Iris pigment epithelial cell (primary cell): ENCODE measurements at places on chromosomes 1 and 21.

DNA sequence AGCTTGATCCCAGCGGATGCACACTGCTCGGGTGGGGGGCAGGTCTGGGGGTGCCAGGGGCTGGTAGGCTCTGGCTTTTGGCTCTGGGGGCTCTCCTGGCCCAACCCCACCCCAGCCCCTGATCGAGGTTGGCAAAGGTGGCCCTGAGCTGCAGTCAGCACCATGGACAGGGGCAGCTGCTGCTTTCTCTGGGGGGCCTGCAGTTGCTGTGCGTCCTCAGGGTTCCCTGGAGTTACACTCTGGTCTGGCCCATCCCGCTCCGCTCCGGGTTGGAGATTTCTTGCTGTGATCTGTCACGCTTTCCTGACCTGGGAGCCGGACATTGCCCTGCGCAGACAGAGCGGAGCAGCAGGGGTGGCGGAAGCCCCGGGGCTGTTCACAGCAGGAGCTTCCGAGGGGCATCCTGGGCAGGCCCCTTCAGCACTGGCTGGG lies 8.0 kb upstream of the PLCH2 start:
- DNase-seq, result no peak

DNA sequence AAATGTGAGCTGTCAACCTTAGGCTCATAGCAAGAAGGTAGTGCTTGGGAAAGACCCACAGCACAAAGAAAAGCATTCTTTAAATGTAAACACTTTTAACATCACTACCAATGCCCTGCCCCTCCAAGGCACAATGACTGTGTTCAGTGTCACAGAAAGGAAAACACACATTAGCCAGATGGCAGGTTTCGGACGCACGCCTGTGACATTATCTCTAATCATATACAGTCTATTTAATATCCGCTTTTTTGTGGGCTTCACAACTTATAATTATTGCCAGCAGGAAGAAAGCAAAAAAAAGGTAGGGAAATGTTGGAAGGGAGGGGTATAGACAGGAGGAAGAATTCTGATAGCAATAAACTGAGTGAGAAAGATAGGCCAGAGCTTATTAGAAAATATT lies 112.4 kb upstream of the BEND5 start:
- no peak for DNase-seq

DNA sequence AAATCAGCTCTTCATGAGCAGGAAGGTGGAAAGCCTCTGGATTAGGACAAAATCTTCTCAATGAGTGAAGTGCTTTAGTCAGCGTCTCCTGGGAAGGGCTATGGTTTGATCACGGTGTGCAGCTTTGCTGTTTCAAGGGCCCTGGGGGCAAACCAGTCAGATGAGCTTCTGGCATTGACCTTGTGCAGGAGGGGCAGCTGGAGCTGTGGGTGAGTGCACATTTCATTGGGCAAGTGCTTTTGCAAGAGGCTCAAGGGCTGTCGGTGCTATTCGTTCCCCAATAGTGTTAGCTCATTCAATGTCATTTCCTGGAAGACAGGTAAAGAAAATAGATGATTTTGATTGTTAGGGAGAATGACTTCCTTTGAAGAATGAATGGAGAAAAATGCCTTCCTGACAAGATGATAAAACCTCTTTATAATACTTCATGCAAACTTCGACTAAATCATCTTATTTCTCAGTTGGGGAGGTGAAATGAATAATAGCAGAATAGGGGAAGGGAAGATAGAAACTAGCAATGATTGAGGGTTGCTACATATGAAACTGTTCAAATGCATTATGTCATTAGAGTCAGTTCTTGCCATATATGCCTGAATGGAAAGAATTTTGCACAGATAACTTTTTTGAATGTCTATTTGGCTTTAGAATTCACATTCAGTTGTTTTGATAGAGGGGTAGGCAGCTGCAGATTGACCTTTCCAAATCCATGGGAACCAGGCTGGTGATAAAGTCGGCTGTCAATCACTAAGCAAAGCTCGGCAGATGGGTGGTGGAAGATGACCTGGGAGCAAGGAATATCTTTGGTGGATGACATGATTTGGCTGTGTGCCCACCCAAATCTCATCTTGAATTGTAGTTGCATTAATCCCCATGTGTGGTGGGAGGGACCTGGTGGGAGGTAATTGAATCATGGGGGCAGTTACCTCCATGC lies 12.9 kb upstream of the DISC1 start:
- DNase-seq, result no peak

DNA sequence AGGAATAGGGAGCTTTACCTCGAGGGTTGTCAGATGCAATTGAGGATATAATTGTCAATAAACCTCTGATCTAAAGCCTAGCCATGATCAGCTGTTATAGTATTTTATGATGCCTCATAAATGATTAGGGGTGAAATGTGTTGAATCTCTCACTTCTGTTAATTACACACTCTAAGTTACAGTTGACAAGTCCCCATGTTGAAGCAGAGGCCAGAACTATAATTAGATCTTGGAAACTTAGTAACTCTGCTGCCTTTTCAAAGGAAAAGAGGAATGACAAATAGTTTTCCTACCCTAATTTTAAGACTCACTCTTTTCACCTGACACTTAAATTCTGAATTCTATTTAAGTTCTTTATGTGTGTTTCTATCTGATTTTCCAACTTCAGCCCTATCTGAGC lies 33.8 kb downstream of the CCSAP start:
- DNase-seq, result no peak

- no peak for DNase-seq
Observed at GRCh38 chr21:39176271-39176709, 7.0 kb downstream of the PSMG1 start.

DNA sequence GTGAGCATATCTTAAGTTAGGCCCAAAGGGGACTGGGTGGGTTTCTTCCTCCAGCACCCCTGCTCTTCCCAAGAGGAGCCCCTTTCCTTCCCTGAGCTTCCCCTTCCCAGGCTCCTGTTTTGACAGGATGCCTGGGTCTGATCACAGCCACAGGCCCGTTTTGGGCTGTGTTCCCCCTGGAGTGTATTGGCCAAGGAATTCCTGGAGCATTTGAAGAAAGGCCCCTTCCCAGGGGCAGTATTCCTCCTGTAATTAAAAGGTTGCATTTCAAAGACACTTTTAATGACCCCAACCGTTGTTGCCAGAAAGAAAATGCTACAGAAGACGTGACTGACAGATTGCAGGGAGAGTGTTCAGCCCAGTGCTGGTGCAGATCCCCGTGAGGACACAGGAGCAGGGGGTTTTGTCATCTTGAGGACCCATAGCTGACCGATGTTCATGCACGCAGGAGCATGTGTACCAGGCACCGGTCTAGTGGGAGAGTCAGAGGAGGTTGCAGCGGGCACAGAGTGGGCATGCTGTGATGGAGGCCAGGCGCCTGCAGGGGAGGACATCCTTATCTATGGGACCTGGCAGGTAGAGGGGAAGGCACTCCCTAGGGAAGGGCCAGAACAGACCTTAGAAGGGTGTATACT lies 19.3 kb upstream of the LBR start:
- DNase-seq, result no peak

- no peak for DNase-seq
Observed at GRCh38 chr1:236287757-236288619, 6.2 kb upstream of the ERO1B start.
